ENCODE measurements at places on chromosomes 1 and 21.
A peak's percentile ranks its signal among the peaks of the same experiment; 100 is the strongest.

DNA sequence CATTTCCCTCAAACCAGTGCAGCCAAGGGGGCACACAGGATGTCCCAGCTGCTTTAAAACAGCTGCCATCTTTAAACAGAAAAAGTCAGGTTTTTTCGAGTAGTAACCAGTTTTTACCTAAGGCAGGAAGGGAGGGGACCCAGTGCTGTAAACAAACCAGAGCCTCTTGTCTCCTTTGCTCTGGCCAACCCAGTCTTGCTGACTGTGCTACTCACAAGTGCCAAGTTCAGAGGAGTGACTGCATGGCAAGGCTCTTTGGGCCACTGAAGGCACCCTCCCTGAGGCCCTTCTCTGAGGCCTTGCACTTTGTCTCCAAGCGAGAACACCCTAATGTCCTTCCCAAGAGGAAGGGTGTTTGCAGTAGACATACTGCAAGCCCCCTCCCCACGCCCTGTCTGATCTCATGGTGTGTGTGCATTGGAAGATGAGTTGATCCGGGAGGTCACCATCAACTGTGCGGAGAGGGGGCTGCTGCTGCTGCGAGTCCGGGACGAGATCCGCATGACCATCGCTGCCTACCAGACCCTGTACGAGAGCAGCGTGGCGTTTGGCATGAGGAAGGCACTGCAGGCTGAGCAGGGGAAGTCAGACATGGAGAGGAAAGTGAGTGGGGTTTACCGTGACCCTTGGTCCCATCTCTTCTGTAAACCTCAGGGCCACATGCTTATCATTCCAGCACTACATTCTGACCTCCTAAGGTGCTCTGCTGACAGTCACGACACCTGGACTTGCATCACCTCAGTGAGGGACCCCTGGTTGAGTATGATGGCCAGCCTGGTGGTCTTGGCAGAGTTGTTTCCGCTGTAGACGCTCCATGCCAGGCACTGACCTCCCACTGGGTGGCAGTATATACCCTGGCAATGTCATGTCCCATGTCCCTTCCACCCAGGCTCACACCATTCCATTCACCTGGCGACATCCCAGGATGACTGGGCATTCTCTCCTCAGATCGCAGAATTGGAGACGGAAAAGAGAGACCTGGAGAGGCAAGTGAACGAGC lies 4.7 kb downstream of the DNALI1 start:
- no peak for DNase-seq

DNA sequence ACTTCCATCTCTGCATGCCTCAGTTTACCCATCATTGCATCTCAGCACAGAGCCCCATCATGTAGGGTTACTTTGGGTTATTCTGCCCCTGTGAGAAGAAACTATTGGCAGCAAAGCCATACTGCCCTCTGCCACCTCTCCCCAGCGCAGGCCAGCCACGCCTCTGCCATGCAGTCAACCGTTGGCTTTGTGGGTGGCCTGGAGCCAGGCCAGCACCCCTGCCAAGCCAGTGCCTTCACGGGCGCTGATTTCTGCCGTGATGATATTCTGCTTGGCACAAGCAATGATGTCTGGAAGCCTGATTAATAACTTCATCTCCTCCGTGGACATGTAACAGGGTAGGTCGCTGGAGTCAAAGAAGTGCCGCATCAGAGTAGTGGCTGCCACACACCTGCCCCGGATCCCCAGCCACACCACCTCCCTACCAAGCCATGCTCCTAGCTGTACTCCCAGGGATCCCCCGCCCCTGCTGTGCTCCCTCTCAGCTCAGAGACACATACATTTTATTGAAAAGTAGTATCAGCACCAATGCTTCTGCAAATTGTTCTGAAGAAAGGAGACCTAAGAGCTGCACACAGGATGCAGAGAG lies 15.0 kb upstream of the CEP85 start:
- no peak for DNase-seq

- DNase-seq: no peak
Measured at GRCh38 chr1:188128761-188129160, 1300.0 kb downstream of the PLA2G4A start.

GRCh38 chr1:7218210-7218832 lies 433.1 kb downstream of the CAMTA1 start:
- peak; percentile 2 for DNase-seq

- DNase-seq: no peak
Measured at GRCh38 chr1:77030401-77031105, 163.3 kb downstream of the ST6GALNAC5 start.

GRCh38 chr1:53127546-53127945 lies 14.9 kb downstream of the SLC1A7 start:
- DNase-seq: no peak

DNA sequence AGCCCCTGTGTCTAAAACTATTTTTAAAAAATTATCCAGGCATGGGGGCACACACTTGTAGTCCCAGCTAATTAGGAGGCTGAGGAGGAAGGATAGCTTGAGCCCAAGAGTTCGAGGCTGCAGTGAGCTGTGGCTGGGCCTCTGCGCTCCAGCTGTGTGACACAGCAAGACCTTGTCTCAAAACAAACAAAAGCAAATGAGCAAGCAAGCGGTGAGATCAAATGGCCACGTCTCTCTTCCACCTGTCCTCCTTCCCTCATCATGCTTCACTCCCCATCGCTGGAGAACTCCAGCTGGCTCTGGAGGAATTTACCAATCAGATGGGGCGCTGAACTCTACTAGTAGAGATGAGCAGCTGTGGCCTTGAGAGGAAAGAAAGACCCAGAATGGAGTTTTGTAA lies 14.0 kb upstream of the REN start:
- DNase-seq: no peak

- DNase-seq: no peak
Measured at GRCh38 chr1:59901770-59902388, 24.7 kb downstream of the CYP2J2 start.

DNA sequence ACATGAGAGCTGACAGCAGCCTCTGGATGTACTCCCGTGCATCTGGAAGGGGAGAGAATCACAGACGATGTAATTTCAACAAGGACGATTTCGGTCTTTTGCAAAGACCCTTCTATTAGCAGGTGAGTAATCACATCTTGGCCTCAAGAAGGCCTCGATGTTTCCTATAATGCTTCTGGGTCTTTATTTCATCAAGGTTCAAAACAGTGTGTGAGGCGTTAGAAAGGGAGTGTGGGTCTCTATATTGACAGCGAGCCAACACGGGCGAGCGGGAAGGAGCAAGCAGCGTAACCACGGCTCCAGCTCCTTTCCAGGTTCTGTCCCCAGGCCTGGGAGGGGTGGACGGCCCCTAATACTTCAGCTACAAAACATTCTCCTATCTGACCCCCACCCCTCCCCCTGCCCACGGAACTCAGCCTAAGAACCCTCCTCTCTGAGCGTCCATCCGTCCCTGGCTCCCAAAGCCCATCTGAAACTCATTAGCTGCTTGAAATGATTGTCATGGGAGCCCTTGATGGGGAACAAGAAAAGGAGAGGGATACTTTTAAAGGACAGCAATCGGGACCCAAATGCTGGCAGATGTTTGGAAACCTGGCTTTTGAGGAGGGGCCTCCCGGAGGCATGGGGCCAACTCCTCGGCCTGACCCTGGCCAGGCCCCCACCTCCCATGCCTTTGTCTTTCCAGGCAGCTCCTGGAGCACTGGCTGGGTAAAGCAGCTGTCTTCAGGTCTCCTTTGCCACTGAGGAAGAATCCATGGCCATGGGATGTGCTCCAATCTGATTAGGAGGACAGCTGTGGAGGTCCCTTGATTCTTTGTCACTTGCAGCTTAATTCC lies 250.8 kb downstream of the FOXD2 start:
- no peak for DNase-seq

DNA sequence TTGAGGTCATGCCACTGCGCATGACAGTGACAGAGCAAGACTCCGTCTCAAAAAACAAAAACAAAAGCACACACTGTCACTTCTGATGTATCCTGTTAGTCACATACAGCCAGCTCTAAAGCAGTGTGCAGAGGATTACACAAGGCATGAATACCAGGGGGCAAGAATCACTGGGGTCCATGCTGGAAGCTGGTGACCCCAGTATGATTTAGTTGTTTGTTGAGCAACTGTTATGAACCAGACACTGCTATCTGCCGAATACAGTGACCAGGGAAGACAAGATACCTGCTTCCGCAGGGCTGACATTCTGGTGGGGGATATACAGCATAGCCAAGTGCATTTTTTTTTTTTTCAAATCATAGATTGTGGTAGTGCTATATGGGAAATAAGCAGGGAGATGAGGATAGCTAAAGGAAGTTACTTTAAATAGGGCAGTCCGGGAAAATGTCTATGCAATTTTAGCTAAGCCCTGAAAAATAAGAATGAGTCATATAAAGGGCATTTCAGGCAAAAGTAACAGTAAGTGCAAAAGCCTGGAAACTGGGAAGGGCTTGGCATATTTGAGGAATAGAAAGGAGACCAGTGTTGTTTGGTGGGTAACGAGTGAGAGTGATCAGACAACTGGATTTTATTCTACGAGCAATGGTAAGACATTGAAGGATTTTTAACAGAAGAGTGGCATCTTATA lies 69.7 kb downstream of the ADSS2 start:
- DNase-seq: no peak

DNA sequence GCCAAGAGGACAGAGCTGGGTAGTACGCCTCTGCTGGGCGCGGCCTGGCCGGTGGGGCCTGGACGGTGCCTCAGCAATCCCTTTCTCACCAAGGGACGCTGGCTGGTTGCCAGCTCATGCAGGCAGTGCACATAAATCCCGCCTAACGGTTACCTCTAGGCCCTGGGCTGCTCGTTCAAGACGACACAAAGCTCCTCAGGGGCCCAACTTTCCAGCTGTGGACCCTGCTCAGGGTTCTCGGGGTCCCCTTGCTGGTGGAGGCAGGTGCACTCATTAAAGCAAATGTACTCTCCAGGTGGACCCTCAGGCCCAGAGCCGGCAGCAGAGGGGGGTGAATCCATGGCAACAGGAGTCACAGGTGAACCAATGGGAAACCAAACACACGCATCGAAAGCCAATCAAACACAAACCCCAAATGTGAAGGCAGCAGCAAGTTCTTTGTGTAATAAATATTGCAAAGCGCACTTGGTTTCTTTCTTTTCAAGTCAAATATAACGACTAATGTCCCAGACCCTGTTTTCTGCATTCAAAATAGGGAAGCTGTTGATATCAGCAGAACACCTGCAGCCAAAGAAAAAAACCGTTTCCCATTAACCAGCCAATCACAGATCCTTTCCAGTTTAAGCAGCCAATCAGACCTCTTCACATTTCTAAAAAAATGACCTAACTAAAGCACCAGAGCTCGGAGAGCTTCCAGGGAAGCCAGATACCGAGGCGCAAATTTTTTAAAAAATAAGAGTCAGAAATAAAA lies 26.1 kb upstream of the CLSTN1 start:
- DNase-seq: no peak

DNA sequence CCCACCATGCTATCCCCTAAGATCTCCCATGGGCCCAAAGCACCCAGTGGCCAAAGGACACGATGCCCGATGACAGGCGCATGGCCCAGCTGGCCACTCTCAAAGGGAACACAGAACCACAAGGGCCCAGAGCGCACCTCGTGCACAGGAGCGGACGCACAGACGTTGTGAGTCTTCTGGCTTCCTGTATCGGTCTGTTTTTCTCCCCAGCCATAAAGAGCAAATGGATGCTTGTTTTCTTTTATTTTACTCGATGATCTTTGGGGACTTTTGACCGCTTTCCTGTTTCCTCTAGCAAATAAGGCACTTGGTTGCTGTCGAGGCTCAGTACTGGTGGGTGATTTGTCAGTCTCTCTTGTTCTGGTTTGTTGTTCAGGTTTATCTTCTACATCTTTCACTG lies 16.2 kb downstream of the CCSAP start:
- no peak for DNase-seq

GRCh38 chr1:94621395-94621794 lies 79.8 kb upstream of the F3 start:
- DNase-seq: no peak

GRCh38 chr1:179380299-179380698 lies 14.5 kb downstream of the AXDND1 start:
- DNase-seq: no peak

DNA sequence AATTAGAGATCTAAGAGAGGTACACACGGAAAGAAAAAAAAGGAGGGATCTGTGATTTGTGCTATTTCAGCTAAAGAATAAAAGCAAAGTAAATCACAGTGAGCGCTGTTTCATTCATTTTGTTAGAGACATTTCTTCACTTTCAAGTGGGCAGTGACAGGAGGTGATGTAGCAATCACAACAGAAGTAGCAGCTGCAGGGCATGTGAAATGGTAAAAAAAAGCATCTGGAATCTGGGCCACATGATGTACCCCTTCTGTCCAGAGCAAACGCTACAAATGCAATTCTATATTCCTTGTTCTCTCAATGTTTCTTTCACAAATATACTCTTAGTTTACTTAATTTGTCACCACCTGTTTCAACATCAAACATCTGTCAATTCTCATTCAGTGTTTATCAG lies 786.5 kb downstream of the LRRIQ3 start:
- DNase-seq: no peak

GRCh38 chr1:111754984-111755330 lies 744 bp upstream of the DDX20 start:
- DNase-seq: peak; percentile 64

Measured in NCI-H2107 (cell line).